Activated T-helper 9 cell treated with anti-CD3 and anti-CD28 coated beads, Interleukin-2, amount 50 U/mL, for 16 hours (primary cell): ENCODE measurements at places on chromosomes 6 and 20.

DNA sequence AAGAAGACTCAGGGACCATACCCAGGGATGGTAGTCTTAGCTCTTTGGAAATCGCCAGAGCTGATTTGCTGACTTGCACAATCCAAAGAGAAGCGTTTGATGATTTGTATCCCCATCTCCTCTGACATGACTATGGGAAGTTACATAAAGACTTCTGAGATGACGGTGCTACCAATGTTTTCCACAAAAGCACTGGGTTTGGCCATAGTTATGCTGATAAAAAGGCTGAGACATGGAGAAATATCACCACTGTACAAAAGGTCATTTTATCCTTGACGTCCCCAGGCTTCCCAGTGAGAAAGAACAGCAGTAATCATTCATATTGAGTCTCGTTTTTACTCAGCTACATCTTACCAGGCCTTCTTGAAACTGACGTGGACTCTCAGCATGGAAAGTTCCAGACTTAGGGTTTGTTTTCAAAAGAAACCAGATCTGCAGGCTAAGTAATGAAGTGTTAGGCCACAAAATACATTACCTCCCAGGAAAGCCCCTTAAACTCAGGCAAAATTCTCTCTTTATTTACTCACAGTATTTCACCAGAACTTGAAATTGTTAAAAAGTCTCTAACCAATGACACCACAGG, 370.3 kb upstream of the JARID2 start:
- no peak for DNase-seq

GRCh38 chr20:42795111-42795695, 394.5 kb downstream of the PTPRT start:
- DNase-seq = no peak

GRCh38 chr20:31675828-31676608, 38.3 kb downstream of the COX4I2 start:
- DNase-seq = peak; percentile 38

- DNase-seq = no peak
These were observed 39.4 kb upstream of the PHACTR3 start for GRCh38 chr20:59564943-59565342.

- DNase-seq = no peak
These were observed 8.7 kb downstream of the CHD6 start for GRCh38 chr20:41609474-41609873.

GRCh38 chr6:16472349-16473069, 234.1 kb downstream of the GMPR start:
- DNase-seq = no peak

DNA sequence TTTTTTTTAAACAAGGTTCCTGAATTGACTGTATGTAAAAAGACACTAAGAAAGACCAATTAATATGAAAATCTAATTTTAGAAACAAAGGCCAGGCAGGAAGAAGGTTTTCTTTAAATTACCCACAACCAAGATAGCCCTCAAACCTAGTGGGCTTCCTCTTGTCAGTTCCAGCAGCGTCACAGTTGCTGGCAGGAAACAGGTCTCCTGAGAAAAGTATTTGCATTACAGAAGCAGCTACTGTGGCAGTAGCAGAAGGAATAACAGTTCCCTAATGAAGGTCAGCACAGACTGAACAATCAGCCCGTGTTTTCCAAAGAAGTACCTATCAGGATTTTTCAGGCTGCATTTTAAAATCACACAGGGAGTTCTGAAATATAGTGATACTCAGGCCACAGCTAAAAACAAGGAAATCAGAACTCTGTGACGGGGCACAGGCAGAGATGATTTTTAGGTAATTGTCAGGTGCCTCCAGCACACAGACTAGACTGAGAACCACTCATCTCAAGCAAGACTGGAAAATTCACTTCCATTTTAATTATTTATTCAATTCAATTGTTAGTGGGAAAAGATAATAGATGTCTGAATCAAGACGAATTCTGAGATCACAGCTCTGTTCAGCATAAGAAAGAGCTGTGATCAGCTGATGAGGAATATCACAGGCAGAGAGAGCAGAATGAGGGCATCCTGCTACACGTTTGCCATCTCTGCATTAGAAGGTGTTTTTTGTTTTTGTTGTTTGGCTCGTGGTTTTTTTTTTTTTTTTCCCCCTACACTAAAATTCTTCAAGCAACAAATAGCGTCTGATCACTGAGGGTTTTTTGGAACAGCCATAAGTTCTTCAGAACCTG, 230.5 kb upstream of the KHDRBS2 start:
- no peak for DNase-seq

GRCh38 chr20:54123587-54124180, 50.1 kb downstream of the CYP24A1 start:
- no peak for DNase-seq

DNA sequence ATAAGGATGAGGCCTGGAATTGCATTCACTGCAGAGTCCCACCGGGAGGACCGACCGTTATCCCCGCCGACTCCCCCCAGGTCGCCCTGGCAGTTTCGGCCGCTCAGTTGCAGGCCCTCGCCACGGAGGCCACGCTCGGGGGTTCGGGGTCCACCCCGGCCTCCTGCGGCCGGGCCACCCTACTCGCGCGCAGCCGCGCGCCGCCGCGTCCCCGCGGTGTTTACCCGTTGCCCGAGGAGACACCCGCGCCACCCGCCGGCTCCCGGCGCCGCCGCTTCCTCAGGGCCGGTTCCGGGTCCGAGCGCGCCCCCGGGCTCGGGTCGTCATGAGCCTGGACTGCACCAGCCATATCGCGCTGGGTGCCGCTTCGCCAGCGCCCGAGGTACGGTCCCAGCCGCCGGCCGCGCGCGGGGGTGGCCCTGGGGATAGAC, at the start of gene CCDC170:
TSS of gene CCDC170 (plus strand) at position 214 of the 431 bp plus-strand sequence. CDS start at position 326, 112 bp downstream.
- no peak for DNase-seq

- peak; percentile 8 for DNase-seq
These were observed 15.1 kb upstream of the PPP1R16B start for GRCh38 chr20:38790200-38791053.

- DNase-seq = no peak
These were observed 83.8 kb upstream of the SUPT3H start for GRCh38 chr6:45461486-45461885.

DNA sequence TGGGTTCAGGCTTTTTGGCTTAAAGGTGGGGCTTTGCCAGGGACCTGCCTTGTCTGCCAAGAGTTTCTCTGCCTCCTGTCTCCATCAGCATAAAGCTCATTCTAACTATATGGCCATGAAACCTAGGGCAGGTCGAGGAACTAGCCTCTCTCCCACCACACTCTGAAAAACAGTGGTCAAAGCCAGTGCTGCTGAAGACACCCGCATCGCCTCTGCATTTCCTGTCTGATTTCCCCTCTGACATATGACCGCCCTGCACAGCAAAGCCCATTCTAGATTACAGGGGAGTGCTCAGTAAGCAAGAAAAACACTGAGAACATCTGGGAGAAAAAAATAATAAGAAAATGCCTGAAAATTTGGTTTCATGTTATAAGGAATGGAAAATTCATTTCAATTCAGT, 573.6 kb downstream of the PRKN start:
- no peak for DNase-seq

- DNase-seq = no peak
These were observed 15.4 kb upstream of the IER3 start for GRCh38 chr6:30759575-30760239.

GRCh38 chr20:19008497-19008896, 194.9 kb downstream of the SCP2D1 start:
- DNase-seq = no peak

DNA sequence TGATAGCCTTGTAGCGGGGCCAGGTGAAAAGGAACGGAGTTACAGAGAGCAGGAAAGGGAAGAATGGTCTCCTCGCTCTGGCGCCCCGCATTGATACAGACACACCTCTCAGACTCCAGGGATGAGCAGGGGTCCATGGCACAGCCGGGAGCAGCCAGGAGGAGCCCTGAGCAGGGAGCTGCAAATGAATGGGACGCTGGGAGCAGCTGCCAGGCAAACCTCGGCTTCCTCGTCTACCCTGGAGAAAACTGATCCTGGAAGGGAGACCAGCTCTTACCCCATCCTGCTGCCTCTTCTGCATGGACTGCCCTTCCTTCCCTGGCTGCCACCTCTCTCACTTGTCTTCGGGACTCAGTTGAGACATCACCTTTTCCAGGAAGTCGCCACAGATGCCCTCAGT, 97.3 kb upstream of the MAFB start:
- no peak for DNase-seq

- DNase-seq = no peak
These were observed 16.1 kb upstream of the TMEM242 start for GRCh38 chr6:157339432-157339831.

- peak; percentile 72 for DNase-seq
These were observed 931 bp upstream of the UCKL1 start for GRCh38 chr20:63957004-63957689.

GRCh38 chr6:34324738-34325444, 67.6 kb downstream of the NUDT3 start:
- no peak for DNase-seq

- no peak for DNase-seq
These were observed 325.7 kb downstream of the TBC1D32 start for GRCh38 chr6:121008553-121008952.
